Tibial nerve (tissue), 4 donors: ENCODE measurements at places on chromosomes 1 and 21.
A peak's percentile ranks its signal among the peaks of the same experiment; 100 is the strongest.

DNA sequence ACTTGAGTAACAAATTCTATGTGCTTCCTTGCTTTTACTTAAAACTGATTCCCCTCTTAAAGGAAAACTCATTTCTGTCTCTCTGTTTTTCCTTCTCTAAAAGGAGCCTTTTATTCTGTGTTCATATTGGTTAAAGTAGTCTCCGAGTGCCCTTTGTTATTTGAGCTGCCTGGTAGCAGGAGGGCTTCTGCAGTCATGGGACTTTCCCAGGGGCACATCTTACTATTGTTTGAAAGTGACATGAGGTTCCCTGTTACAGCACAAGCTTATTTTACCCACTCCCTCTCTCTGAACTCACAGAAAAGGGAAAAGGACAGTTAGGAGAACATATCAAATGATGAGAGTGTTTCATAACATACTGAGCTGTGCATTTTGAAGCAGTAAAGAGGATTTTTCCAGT is 58.1 kb upstream of the ANGPTL1 start:
- H3K4me3 ChIP-seq, result no peak overlapping the region
- H3K4me1 ChIP-seq, result peaks cover 44% of the 10 kb centered on the region
- no peaks in the 10 kb centered on the region for H3K36me3 ChIP-seq
- H3K27me3 ChIP-seq, result no peaks in the 10 kb centered on the region
- peak overlapping the region; percentile 92 for H3K27ac ChIP-seq

DNA sequence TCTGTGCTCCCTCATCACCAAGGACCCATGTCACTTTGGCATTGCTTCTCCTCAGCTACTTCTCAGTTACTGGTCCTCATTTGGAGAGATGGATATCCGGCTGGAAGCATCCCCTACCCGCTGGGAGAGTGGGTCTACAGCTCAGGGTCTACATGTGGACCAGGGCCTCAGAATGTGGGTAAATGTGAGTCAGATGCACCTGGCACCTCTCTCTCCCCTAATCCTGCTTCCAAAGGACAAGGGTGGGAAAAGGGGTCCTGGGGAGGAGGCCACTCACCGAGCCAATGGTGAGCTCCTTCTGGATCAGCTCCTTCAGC is 908 bp downstream of the S100A6 start:
- H3K27ac ChIP-seq, result peak overlapping the region; percentile 96
- H3K4me1 ChIP-seq, result peaks cover 30% of the 10 kb centered on the region
- no peaks in the 10 kb centered on the region for H3K36me3 ChIP-seq
- no peaks in the 10 kb centered on the region for H3K27me3 ChIP-seq
- H3K4me3 ChIP-seq, result peak overlapping the region; percentile 67

DNA sequence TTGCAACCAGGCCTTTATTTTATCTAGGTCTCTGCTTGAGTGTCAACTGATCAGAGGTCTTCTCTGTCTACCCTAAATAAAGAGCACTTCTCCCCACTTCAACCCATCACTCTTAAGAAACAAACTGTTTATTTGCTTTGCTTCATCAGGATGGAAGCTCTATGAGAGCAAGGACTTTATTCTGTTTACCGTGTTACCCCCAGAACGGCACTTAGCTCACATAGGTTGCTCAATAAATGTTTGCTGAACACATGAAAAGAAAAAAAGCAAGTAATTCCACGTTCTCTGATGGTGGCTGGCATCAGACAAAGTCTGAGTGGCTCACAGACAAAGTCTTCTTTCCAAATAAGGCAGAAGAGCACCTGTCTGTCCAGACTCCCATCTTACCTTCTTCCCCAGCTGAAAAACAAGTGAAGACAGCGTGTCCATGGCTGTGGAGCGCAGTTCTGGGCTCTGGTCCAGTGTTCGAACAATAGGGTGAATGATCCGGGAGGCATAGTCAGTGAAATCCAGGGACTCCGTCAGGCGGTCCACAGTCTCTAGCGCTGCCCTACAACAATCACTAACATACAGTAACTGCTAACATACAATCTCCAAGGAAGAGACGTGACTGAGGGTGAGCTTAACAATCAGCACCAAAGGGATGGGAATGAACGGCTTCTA is 22.9 kb downstream of the ANGPTL7 start:
- peaks cover 83% of the 10 kb centered on the region for H3K36me3 ChIP-seq
- peaks cover 6% of the 10 kb centered on the region for H3K4me1 ChIP-seq
- DNase-seq, result no peak
- H3K27ac ChIP-seq, result peak overlapping the region; percentile 35
- no peaks in the 10 kb centered on the region for H3K27me3 ChIP-seq

- no peaks in the 10 kb centered on the region for H3K36me3 ChIP-seq
- H3K27ac ChIP-seq, result no peak overlapping the region
- H3K27me3 ChIP-seq, result no peaks in the 10 kb centered on the region
- no peak overlapping the region for H3K4me3 ChIP-seq
- no peak for DNase-seq
Observed at GRCh38 chr21:20302084-20302483, 696.1 kb upstream of the NCAM2 start.

DNA sequence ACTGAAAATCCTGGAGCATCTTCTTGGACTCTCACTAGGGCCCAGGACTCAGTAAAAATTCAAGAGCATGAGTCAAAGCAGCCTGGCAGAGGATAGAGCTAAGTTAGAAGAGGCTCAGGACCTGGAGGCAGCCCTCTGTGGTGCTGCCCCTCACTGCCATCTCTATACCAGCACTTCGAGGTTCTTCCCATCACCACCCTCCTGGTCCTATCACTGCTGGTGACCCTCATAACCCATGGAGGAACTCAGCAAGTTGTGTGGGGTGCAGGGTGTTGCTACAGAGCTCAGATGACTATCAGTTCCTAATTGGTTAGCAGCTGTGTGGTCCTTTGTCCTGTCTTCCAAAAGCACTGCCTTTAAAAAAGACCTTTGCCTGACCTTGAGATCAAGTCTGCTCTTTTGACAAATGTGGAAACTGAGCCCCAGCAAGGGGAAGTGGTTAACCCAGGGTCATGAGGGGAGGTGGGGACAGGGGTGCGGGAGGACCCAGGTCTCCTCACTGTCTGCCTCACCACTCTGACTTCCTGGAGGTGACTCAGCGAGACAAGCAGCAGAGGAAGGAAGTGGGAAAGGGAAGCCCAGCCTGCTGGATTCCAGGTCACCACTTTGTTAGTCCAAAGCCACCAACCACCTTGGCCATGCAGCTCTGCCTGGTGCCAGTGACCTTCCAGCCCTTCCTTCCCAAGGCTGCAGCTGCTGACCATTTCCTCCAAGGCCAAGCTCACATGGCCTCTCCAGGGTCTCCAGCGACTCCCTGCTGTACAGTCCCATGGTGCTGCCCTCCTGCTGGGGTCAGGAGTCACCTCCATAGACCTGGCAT is 199.4 kb upstream of the EDN2 start:
- no peaks in the 10 kb centered on the region for H3K36me3 ChIP-seq
- H3K4me1 ChIP-seq, result peaks cover 4% of the 10 kb centered on the region
- no peak for DNase-seq
- no peak overlapping the region for H3K27ac ChIP-seq
- H3K4me3 ChIP-seq, result no peak overlapping the region

- H3K4me3 ChIP-seq, result peak overlapping the region; percentile 47
- no peaks in the 10 kb centered on the region for H3K4me1 ChIP-seq
- H3K27ac ChIP-seq, result peak overlapping the region; percentile 76
- no peaks in the 10 kb centered on the region for H3K36me3 ChIP-seq
- DNase-seq, result no peak
Observed at GRCh38 chr1:153544453-153545066, 1.0 kb downstream of the S100A4 start.

DNA sequence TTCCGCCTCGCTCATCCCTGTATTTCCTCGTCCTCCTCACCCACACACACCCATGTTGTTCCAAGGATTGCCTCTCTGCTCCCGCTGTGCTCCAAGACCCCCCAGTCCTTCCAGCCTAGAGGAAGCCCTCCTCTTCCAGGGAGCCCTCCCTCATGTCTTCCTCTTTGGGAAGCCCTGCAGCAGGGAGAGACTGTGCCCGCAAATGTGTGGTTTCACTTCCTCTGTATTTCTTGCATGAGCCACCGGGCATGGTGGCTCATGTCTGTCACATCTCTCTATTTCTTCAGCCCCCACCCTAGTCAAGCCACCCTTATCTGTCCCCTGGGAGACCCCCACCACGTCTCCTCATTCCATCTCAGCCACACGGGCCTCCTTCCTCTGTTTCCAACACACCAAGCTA is 57.5 kb upstream of the PAX7 start:
- H3K4me1 ChIP-seq, result no peaks in the 10 kb centered on the region
- no peak for DNase-seq
- H3K27me3 ChIP-seq, result peaks cover 28% of the 10 kb centered on the region

GRCh38 chr1:172941471-172941870 is 109.3 kb downstream of the TNFSF18 start:
- H3K4me1 ChIP-seq, result no peaks in the 10 kb centered on the region
- no peak for DNase-seq
- no peak overlapping the region for H3K4me3 ChIP-seq
- H3K27ac ChIP-seq, result no peak overlapping the region
- H3K27me3 ChIP-seq, result no peaks in the 10 kb centered on the region
- no peaks in the 10 kb centered on the region for H3K36me3 ChIP-seq

DNA sequence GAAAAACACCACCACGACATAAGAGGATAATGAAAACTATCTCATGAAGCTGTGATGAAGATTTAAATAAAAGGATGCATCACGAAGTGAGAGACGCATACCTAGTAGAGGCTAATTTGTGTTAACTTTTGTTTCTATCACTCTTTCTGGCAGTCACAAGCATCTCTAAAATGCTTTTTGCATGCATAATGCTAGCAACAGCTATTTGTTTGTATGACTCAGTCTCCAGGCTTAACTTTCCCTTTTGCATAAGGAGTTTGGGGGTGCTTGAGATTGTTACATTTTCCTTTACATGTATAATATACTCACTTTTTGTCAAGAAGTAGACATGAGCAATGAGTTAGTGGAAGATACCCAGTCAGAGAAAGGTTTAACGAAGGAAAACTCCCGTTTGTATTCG is 385.4 kb downstream of the DISC1 start:
- H3K27me3 ChIP-seq, result no peaks in the 10 kb centered on the region
- no peaks in the 10 kb centered on the region for H3K36me3 ChIP-seq
- H3K27ac ChIP-seq, result no peak overlapping the region
- no peaks in the 10 kb centered on the region for H3K4me1 ChIP-seq
- no peak for DNase-seq

DNA sequence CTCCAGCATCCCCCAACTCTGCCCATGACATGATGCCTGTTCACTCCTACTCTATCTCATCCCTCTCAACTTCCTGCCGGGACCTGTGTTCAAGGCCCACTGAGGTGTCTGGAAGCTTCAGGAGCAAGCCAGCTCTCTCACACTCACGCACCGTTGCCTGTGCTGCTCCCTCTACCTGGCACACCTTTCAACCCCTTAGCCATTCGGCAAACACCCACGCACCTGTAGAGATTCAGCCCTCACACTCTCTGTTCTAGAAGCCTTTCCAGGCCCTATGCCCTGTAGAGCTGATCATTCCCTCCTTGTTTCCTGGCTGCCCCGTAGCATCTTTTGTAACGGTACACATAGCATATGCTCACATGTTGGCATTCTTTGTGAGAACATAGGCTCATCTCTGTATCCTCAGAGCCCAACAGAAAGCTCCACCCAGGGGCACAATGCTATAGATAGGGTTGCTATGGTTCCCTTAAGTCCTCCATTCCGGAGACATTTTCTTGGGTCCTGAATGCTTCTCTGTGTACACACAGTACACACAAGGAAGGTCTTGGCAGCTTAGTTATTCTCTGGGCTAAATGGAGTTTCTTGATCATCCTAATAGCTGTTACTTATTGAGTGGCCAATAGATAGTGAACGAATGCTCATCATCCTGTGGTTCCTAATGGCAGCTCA is 1.3 kb downstream of the C8B start:
- no peaks in the 10 kb centered on the region for H3K36me3 ChIP-seq
- H3K4me3 ChIP-seq, result no peak overlapping the region
